ENCODE measurements at places on chromosomes 13 and 19. TPM values are rescaled to one million over a fixed set of nuclear protein-coding genes. Genes with fewer than 3 reads are reported as not detected.

- no peak overlapping the region for H3K4me3 ChIP-seq
- no peak overlapping the region for H3K27ac ChIP-seq
- H3K27me3 ChIP-seq, result no peaks in the 10 kb centered on the region
- no peaks in the 10 kb centered on the region for H3K4me1 ChIP-seq
- no peaks in the 10 kb centered on the region for H3K36me3 ChIP-seq
- DNase-seq, result no peak
These were observed 970.2 kb downstream of the EFNB2 start for GRCh38 chr13:105565136-105565727.

- H3K27ac ChIP-seq, result no peak overlapping the region
- H3K27me3 ChIP-seq, result no peaks in the 10 kb centered on the region
- H3K4me3 ChIP-seq, result no peak overlapping the region
- peaks cover 17% of the 10 kb centered on the region for H3K36me3 ChIP-seq
- no peak for DNase-seq
- peaks cover 86% of the 10 kb centered on the region for H3K4me1 ChIP-seq
These were observed 47.4 kb downstream of the BBC3 start for GRCh38 chr19:47183601-47184000.

- no peak for DNase-seq
- H3K36me3 ChIP-seq, result no peaks in the 10 kb centered on the region
- H3K4me3 ChIP-seq, result no peak overlapping the region
- H3K27ac ChIP-seq, result no peak overlapping the region
- H3K27me3 ChIP-seq, result no peaks in the 10 kb centered on the region
These were observed 177.1 kb downstream of the RBM26 start for GRCh38 chr13:79228972-79229371.

DNA sequence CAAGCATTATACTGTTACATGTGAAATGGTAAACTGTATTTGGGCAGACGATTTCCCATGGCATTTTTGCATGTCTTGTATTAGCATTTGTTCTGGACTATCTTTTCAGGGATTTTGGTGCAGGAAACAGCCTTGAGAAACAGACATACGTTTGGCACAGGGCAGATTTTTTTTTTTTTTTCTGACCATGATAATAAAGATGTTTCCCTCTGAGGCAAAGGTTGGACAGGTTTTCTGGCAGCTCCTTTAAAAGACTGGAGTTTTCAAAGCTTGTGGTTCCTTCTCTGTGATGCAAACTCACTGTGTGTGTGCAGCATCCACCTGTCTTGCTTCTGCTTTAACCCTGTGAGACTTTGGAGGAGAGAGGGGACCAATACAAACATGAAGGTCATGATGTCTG lies 63.0 kb downstream of the NBEA start:
- H3K36me3 ChIP-seq, result no peaks in the 10 kb centered on the region
- DNase-seq, result no peak
- H3K4me3 ChIP-seq, result no peak overlapping the region
- no peak overlapping the region for H3K27ac ChIP-seq
- H3K27me3 ChIP-seq, result no peaks in the 10 kb centered on the region

DNA sequence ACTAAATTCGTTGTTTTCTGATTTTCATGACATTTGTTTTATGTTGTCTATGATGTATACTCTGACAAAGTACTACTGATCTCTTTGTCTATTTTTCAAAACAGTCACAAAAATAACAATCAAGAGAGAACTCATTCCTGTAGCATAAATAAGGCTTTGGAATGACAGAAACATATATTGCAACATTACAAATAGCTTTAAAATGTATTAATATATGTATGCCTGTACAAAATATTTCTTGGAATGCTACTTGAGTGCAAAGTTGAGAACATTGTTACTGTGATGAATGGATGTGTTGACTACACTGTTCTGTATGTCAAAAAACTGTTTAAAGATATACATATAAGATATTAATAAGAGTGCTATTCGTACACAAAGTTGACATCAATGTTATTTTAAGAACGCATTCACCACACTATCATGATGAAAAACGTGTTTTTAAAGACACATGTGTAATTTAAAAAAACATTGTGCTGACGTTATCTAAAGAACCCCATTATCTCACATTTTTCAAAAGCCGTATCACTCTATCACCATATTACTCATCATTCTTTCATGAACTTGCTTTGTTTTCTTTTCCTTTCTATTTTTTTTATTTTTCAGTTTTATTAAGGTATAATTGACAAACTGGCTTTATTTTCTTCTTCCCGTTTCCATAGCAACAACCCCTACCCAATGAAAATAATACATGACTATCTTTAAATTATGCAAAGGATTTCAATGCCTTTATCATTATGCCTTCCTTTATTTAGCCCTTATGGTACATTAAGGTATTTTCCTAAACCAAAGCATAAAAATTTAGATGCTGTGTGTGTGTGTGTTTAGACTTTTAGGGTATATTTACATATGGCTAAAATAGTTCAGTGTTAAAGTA lies 918.8 kb downstream of the SLITRK1 start:
- no peaks in the 10 kb centered on the region for H3K4me1 ChIP-seq
- no peak overlapping the region for H3K4me3 ChIP-seq
- H3K27me3 ChIP-seq, result no peaks in the 10 kb centered on the region

GRCh38 chr13:45219938-45220375 lies 19.1 kb upstream of the KCTD4 start:
- H3K4me3 ChIP-seq, result no peak overlapping the region
- no peak for DNase-seq
- H3K27me3 ChIP-seq, result no peaks in the 10 kb centered on the region

DNA sequence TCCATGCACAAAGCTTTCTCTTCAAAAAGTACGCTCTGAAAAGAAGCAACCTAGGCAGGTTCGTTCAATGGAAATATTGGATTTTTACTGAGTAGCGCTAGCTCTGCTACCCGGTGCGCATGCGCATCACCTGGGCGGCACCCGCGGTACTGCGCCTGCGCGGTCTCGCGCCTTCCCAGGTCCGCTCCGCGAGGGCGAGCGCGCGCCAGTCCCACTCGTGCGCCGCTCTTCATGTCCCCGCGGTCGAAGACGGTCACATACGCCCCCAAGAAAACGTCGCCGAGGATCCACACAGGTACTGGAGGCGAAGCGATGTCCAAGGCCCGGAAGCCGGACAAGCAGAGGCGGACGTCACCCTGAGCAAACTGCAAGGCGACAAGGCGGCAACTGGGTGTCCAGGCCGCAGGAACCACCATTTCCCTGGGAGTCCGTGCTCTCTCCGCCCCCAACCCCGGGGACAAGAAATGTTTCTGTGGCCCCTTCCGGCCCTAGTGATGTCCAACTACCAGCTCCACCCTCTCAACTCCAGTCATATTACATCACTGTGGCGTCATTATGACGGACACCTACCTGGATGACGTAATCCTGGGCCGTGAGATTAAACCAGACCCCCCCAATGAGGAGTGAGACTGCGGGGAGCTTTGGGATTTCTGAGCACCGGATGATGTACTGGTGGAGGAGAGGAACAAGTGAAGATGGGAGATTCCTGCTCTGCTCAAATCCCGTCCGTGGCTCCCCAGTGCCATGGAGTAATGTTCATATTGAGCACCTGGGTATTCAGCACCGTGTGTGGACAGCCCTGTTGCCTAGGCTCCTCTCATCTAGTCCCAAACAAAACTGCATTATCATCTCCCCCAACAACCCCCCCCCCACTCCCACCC lies 4.8 kb upstream of the KCNC3 start:
- H3K36me3 ChIP-seq, result no peaks in the 10 kb centered on the region
- H3K4me1 ChIP-seq, result peaks cover 53% of the 10 kb centered on the region
- H3K27ac ChIP-seq, result peak overlapping the region; percentile 6
- H3K4me3 ChIP-seq, result peak overlapping the region; percentile 70

- H3K27me3 ChIP-seq, result no peaks in the 10 kb centered on the region
- peak overlapping the region; percentile 77 for H3K4me3 ChIP-seq
These were observed 477 bp downstream of the LNX2 start for GRCh38 chr13:27619728-27620376.

DNA sequence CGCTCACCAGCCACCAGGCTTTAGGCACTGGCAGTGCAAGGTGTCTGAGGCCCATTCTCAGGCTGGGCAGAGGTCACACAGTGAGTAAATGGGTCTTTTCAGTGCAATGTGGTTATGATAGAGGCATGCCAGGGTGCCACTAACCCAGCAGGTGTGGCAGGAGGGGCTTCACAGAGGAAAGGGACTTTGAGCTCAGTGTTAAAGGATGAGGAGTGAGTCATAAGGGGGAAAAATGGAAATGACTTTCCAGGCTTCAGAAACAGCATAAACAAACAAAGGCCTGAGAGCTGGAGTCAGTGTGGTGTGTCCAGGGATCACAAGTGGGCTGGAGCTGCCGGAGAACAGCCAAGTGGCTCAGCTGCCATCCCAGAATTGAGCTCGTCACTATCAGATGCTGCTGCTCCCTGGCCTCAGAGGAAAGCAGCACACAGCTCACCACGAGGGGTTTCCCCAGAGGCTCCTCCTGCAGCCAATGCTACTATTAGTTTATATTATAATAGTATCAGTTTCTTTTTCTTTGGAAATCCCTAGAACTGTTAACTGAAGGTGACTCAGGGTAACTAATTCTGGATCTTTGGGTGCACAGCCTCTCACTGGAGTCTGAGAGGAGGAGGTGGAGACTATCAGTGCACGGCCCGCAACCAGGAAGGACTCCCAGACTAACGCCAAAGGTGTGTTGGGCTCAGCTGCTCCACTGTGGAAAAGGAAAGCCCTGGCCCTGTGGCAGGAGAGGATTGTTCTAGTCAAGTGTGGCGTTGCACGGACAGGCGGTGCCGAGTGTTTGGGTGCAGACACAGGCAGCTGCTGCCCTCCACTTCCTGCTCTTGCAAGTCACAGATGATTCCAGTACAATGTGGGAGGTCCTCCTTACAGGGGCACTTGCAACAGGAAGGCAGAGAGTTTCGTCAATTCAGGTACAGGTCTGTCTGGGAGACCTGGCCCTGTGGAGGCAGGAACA lies 39.5 kb downstream of the DHRS12 start:
- peak overlapping the region; percentile 67 for H3K27ac ChIP-seq
- DNase-seq, result peak; percentile 21
- H3K4me3 ChIP-seq, result peak overlapping the region; percentile 49
- H3K27me3 ChIP-seq, result no peaks in the 10 kb centered on the region

The SACS gene
- total RNA-seq, result 8.7 TPM

The KLK15 gene
- not detected for total RNA-seq

The GADD45GIP1 gene
- total RNA-seq, result 12.1 TPM

Measured in CD4-positive, alpha-beta T cell (primary cell).